ENCODE measurements at places on chromosomes 3 and 15.

- no peak for DNase-seq
These were observed 9.6 kb downstream of the CCNDBP1 start for GRCh38 chr15:43194795-43195194.

DNA sequence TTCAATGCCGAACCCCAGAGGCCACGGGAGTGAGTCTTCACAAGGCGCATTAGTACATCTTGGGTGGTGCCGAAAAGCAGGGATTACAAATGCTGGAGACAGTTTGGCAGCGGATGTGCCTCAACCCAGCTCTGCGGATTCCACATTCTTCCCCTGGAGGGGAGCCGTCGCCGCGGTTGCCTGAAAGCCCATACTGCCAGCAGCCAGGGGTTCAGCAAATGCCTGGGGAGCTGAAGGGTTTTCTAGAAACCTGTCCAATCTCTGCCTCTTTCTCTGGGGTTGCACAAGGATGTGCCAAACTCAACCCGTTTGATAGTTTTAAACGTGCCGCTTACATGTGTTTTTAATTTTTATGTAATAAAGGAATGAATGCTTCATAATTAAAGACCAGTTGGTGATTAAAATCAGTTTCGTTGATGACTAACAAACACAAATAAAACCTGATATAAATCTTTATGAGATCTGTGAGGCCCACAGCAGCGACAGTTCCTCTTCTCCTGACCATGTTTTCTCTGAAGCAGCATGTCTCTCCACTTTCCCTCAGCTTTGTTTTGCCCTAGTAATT, 74.6 kb upstream of the LEKR1 start:
- DNase-seq: no peak

DNA sequence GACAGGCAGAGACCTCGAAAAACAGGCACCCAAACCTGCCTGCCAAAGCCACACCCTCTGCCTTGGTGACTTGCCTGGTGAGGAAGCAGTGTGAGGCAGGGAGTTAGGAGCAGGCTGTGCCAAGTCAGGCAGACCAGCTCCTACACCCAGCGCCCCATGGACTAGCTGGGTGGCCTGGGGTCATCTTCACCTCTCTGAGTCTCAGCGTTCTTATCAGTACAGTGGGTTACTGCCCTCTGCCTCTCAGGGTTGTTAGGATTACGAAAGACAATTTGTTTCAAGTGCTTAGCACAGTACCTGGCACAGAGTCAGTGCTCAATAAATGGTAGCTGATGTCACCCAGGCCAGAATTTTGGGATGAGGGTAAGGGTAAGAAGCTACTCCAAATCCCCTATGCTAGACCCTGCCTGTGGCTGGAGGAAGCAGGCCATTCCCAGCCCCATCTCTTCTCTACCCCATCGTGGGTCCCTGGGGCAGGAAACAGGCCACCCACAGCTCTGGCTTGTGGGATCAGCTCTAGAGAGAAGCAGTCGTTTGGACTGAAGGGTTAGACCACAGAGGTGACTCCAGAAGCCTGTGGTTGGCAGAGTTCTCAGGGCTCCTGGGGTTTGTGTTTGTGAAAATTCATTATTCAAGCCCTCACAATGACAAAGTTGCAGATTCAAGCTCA, 10.1 kb downstream of the SLC51B start:
- DNase-seq: peak; percentile 43

DNA sequence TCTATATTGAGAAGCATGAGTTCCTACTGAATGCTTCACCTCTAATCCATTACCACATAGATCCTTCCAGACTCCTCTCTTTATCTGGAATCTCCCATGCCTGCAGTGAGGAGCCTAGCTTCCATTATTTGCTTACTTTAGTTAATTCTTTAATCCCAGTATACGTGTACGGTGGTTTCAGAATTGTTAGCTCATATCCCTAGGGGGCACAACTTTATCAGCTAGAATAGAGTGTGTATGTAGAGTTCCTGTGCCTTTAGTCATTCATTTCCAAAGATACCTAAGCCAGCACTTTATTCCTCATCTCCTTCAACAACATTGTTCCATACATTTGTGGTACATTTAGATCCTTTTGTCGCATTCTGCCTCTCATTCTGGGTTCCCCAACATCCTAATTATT, 226.0 kb downstream of the TJP1 start:
- DNase-seq: peak; percentile 52

- DNase-seq: no peak
These were observed 65.6 kb downstream of the WDR72 start for GRCh38 chr15:53693729-53694475.

DNA sequence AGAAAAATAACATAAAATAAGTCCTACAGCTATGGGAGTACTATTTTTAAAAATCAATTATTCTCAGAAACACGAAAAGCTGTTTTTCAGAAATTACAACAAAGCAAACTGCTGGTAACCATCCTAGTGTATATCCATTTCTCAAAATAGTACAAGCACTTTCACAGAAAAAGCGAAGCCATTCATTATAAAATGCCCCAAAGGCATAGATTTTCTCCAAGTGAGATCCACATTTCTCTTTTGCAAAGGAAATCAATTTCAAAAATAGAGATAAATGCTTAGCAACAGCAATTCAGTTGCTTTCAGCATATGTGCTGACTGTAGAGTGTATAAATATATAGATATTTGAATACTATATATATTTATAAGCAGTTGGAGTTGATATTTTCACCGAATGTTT, 1266.3 kb downstream of the SI start:
- no peak for DNase-seq

DNA sequence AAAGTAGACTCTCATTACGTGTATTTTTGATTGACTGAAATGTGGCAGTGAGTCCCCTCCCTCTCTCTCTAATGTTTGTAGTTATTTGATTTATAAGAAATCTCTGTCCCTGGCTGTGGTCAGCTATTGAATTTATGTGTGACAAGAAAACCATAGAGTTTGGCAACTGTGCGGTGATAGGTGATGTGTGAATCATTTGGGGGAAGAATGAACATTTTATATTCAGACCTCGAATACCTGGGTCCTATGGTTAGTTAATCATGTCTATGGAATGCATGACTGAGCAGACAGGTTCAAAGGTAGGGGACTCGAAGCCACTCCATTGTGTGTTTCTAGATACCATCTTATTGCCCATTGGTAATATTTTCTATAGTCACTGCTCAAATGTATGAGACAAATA, 712.1 kb downstream of the MECOM start:
- peak; percentile 97 for DNase-seq

GRCh38 chr3:144816323-144816722, 844.7 kb downstream of the DIPK2A start:
- DNase-seq: peak; percentile 10

- DNase-seq: peak; percentile 10
These were observed 350.5 kb upstream of the COL8A1 start for GRCh38 chr3:99287876-99288275.

DNA sequence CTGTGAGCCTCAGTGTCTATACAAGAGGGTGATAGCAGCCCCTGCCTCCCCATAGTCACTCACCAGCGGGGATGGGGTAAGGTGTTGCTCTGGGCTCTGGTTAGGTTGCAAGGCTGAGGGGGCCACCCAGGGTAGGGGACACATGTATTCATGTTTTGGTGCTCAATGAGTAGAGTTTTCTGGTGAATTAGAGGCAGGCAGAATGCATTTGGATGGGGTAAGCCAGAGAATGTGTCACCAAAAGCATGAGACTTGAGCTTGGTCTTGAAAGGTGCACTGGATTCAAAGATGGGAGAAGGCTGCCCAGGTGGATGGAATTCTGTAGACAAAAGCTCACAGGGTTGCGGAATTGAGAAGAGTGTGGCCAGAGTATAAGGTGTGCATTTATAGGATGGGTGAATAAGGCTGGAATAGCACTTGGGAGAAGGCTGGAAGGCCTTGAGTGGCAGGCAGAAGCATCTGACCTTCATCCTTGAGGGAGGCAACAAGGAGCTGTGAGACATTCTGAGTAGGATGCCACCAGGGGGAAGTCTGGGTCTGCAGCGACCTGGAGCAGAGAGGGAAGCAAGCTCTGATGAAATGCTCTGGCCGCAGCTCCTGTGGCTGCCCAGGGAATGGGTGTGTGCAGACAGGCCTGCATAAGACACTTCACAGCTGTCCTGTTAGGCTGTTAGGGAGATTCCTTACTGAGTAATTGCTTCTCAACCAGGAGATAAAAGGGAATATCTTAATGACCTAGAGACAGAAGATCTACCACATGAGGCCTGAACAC, 149.6 kb downstream of the CHDH start:
- no peak for DNase-seq

DNA sequence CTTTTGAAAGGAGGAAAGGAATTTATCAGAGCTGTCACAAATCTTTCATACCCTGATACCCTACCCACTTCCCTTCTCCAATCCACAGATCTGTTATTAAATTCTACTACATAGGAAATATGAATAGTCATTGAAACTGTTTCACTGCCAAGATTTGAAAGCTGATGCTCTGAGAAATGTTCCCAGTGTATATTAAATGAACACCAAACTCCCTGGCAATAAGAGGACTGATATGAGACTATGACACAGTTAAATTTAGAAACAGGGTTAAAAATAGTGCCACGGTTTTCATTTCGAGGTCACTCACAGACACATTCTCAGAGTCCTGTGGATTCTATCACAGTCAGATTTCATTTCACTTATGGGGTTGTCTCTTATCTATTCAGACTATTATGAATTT, 27.2 kb upstream of the GBE1 start:
- no peak for DNase-seq

DNA sequence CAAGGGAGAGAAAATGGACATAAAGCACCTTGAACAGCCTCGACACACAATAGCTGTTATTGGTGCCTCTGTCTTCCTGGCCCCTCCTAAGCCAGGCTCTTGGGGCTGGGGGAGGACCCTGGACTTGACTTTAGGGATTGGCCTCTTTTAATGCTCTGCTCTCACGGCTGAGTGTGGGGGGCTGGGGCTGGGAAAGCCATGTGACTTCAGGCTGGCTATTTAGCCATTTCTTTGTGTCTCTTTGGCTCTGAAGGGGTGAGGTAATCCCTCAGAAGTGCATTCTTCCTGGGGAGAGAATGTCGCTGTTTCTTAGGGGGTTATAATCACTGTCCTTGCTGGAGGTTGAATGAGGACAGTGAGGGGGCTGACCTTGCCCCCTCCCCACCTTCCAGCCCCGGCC, 26.2 kb downstream of the MAGEF1 start:
- DNase-seq: no peak

GRCh38 chr3:16884748-16885592, at the start of gene PLCL2:
Gene PLCL2 (plus strand): TSS chr3:16884955. CDS start chr3:16885040, 85 bp downstream.
- DNase-seq: peak; percentile 43

GRCh38 chr15:34708422-34708821, 46.4 kb downstream of the GJD2 start:
- peak; percentile 55 for DNase-seq

- DNase-seq: peak; percentile 19
These were observed 760.4 kb downstream of the ZPLD1 start for GRCh38 chr3:103195216-103195615.

- peak; percentile 46 for DNase-seq
These were observed 32.2 kb downstream of the SLC6A6 start for GRCh38 chr3:14434498-14435151.

DNA sequence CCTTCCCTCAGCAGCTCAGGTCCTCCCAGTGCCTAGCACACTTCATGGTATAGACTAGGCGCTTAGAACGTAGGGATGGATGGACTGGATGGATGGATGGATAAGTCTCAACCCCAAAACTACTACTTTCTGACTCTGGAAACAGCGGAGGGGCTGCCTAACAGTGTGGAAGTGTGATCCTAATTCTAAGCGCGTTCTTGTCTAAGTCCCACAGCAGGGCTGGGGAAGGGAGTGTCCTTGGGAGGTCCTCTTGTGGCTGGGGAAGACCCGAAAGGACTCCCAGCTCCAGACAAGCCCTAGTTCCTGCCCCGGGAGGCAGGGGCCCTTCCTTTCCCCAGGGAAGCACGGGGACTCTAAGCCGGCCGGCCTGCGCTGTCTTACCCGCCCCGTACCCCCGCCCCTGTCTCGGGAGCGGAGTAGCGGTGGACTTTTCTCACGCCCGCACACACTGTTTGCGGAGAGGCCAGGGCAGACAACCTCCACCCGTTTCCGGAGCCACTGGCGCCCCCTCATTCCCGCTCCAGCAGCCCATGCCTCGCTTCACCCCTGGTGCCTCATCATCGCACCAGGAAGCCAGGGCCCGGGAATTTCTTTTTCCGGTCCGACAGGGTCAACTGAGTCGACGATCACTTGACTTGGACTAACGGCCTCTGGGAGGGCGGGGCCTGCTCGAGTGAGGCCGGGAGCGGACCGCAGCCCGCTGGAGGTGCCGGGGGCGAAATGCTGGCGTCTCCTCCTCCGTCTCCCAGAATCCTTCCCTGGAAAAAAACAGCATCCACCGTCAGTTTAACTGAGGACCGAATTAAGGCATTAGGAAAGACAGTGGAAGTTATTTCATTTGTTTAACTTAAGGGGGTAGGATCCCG, 133.3 kb downstream of the TBC1D2B start:
- DNase-seq: peak; percentile 32

DNA sequence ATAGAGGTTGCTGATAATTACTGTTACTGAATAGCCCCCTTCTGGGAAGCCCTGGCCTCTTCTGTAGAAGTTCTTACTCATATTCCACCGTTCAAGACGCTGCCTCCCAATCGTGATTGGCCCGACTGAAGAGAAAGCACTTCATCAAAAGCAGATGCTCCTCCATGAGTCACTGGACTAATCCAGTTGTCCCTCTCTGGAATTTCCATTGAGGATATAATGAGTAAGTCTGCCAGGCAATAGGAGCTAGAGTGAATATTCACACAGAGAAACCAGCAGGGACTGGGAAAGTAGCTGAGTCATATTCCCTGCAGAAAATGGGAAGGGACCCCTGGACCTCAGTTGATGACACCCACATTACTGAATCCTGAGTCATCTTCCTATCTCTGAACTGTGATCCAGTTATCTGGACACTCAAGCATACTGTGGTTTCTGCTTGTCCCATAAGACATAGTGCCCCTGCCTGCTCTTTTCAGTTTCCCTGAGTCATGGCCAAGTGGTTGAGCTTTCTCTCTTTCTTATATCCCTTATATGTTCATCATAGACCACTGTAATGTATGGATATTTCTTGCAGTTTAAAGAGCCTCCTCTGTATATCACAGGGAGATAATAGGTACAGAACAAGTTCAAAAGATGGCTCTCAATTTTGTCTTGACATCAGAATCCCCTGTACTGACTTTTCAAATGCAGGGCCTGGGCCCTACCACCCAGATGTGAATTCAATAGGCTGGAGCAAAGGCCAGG, 151.2 kb upstream of the CDIN1 start:
- DNase-seq: peak; percentile 99

GRCh38 chr3:127299276-127299675, 11.4 kb upstream of the PRR20G start:
- DNase-seq: no peak

- no peak for DNase-seq
These were observed 302.1 kb upstream of the SGO1 start for GRCh38 chr3:20488151-20488550.
